ENCODE measurements at places on chromosomes 13 and 19. TPM values are rescaled to one million over a fixed set of nuclear protein-coding genes. Genes with fewer than 3 reads are reported as not detected.
A peak's percentile ranks its signal among the peaks of the same experiment; 100 is the strongest.

Gene SLC1A5
- 258 TPM for total RNA-seq

DNA sequence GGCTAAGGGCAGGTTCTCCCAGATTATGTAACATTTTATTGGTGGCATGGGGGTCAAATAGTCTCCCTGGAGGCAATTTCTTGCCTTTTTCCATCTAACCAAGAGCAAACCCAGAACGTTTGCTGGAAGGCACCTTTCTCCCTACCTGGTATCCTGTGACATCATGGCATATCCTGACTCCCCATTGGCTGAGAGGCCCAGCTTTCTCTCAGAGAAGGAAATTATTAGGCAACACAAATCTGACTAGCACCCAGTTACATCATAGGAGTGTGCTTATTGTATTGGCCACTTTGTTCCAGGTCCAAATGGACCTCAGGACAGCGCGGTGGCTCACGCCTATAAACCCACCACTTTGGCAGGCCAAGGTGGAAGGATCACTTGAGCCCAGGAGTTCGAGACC, 13.0 kb downstream of the NTN5 start:
- no peak for DNase-seq

DNA sequence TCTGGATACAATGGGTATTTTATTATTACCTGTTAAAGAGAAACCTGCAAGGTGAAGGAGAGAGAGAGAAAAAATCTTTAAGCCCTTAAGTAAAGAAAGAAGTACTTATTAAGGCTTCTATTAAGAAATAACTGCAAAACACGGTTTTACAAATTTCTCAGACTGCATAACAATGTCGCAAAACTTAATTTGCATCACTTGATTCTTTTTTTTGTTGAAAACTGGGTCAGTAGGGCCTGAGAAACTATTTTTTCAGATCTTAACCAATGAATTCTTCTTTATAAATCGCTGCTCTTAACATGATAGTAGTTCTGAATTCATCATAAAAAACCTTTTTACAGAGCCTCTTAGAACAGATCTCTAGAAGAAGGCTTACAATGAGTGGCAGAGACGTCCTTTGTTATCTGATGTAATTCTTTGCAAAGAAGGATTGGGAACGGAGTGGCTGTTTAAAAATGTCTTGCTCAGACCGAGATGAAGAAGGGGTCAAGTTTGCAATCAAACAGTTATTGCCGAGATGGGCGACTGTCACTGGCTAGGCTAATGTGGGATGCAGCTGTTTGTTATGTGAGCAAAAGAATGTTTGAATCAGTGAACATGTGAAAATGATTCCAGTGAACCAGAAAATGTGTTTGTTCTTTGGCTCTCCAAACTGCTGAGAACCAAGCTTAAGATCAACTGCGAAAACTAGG, 76.3 kb downstream of the ZNF536 start:
- DNase-seq, result no peak

- DNase-seq, result no peak
Measured at GRCh38 chr19:18020212-18021085, 12.5 kb downstream of the ARRDC2 start.

DNA sequence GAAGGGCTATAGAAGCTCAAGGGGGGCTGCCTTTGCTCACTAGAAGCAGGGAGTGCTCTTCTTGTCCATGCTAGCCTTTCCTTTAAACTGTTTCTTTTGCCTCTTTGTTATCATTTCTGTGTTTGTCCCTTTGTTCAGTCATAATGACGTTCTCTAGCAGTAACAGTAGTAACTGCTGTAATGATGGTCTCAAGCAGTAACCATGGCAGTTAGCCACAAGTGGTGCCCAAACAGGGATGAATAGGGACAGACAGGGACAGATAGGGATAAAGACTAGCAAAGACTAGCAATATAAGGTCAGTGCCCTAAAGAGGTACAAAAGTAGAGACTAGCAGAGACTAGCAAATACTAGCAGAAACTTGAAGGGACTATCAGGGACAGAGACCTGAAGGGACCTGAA, 869.0 kb upstream of the PRR20A start:
- no peak for DNase-seq

DNA sequence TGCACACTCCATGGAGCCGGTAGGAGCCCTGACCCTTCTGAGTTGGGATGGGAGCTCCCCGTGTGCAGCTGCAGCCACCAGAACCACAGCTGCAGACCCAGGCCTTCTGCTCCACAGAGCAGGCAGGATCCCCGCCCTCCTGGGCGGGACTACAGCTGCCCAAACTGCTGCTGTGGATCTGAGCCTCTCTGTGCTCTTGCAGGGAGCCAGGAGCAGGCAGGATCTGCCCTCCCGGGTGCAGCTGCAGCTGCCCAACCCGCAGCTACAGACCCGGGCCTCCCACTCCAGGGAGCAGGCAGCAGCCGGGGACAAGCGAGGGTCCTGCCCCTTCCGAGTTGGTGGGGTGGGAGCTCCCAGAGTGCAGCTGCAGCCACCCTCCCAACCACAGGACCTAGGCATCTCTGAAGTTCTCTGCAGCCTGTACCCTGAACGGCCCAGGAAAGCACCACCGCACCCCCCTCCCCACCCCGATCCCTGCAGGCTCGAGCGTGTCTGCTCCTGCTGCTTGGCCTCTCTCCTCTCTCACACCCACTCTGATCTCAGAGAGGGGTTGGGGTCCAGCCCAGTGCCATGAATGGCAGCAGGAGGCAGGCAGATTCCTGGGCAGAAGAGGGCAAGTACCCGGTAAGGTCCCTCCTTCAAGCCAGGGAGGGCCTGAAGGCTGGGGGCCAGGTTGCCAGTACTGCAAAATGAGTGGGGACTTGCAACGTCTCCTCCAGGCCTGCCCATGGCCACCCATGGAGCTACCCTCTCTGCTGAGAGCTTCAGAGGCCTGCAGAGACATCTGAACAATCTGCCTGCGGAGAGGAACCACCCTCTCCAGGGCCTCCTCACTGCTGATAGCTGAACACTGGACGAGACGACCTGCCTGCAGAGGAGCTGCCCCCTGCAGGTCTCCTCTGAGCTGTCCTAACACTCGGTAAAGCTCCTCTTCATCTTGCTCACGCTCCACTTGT, 16.4 kb upstream of the EMP3 start:
- peak; percentile 76 for DNase-seq

- DNase-seq, result no peak
Measured at GRCh38 chr13:97441368-97441767, 7.4 kb downstream of the RAP2A start.

Gene PABPC3
- total RNA-seq, result 0.26 TPM

GRCh38 chr13:104872153-104872552, 1663.3 kb downstream of the EFNB2 start:
- no peak for DNase-seq

Gene YJEFN3
- 16.6 TPM for total RNA-seq

Gene LMTK3
- 14.4 TPM for total RNA-seq

Gene AKAP8L
- 123 TPM for total RNA-seq

DNA sequence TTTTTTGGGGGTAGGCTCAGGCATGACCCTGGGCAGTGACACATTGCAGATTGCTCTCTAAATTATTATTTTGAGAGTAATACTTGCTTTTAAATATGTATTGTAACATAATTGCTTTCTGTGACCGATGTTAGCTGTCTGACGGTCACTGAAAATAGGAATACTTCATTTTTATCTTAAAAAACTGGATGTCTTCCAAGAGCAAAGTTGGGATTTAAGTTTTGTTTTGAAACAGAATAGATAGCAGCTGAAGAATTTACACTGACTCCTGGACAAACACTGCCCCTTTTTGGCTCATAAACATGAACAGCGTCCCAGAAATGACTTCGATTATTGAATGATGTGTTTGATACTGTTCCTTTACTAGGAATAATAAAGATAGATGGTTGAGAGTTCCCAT, 535.9 kb downstream of the GPC5 start:
- no peak for DNase-seq

- DNase-seq, result no peak
Measured at GRCh38 chr19:30665449-30665848, 293.3 kb downstream of the ZNF536 start.

- DNase-seq, result peak; percentile 41
Measured at GRCh38 chr13:42215578-42216421, 56.2 kb upstream of the AKAP11 start.

Gene PSG1
- total RNA-seq, result not detected

Gene SELENOV
- total RNA-seq, result 6.9 TPM

GRCh38 chr19:292281-292884, 1.2 kb upstream of the PLPP2 start:
- DNase-seq, result no peak

Gene CEACAM21
- not detected for total RNA-seq

DNA sequence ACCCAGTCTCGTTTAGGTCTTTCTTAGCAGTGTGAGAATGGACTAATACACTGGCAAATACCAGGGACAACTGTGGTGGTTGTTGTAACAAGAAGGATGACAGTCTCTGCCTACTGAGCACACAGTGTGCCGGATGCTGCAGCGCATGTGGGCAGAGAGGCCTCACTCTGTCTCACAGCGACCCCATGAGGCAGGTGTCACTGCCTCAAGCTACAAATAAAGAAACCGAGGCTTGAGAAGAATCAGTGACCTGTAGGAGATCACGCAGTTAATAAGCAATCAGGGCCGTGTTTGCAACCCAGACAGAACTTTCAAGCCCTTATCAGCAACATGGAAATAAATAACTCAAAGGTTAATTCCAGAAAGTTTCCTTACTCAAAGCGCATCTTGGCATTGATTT, 40.5 kb upstream of the GAS6 start:
- DNase-seq, result peak; percentile 65

- DNase-seq, result peak; percentile 55
Measured at GRCh38 chr19:41541990-41542584, 33.9 kb upstream of the CEACAM21 start.

- peak; percentile 42 for DNase-seq
Measured at GRCh38 chr13:65585346-65585745, 1644.8 kb downstream of the PCDH9 start.

- DNase-seq, result no peak
Measured at GRCh38 chr13:73800011-73800410, 334.2 kb downstream of the KLF12 start.

Gene CCDC122
- total RNA-seq, result 5.6 TPM

DNA sequence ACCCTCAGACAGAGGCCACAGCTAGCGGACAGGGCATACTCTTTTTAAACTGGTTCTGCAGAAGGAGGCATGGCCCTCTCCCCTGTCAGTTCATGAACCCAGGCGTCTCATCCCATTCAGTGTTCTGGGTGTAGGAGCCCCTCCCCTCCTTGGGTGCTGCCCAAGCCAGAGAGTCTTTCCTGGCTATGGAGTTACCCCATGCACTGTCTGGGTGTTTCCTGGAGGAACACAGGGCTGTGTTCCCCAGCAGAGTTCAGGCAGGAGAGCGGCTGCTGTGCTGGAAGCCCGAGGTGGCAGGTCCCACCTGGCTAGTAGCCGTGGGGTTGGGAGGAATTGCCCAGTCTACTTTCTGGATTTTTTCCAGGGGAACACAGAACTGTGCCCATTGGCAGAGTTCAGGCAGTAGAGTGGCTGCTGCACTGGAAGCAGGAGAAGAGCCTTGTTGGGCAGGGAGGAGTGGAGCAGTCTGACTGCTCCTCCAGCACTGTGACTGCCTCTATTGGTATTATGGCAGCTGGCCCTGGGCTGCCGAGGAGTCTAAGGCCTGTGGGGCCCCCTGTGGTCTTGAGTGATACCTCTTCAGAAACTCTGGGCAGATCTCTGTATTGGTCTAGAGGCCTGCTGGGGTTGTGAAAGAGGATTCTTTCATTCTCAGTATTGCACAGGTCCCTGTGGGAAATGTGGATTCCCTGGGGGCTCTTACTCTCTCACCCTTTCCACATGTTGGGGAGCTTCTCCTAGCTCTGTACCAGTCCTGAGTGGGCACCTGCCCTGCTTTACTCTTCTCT, 168.3 kb downstream of the PCDH20 start:
- no peak for DNase-seq

DNA sequence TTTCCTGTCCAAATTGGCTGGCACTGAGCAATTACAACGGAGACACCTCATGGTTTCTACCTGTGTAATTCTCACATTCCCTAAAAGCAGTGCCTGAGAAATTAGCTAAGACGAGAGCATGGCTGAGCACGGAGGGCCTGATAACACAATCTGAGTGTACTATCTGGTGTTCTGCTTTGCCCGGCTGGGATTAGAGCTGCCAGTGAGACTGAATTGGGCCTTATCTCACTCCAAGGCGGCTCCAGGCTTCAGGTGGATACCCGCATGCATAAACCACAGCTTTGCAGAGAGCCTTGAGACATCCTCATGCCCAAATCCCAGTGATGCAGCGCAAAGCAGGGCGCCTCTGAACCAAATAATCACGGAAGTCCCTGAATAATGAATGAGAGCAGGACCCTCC, 172.3 kb downstream of the OXGR1 start:
- no peak for DNase-seq

DNA sequence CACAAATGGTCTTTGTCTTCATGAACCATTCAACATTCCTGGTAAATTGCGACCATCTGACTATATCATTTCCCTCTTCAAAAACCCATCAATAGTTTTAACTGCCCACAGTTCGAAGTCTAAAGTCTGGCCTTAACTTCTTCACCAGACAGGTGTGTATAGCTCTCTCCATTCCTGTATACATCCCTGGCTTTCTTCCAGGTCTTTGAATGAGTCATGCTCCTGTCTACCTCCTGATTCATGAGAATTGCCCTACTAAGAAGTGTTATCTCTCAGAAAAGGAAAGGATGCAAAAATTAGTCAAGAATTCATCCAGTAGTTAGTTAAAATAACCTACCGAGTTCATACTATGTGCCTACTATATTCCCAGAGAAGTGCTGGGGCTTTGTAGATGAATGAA, 225.0 kb downstream of the TBC1D4 start:
- DNase-seq, result no peak

DNA sequence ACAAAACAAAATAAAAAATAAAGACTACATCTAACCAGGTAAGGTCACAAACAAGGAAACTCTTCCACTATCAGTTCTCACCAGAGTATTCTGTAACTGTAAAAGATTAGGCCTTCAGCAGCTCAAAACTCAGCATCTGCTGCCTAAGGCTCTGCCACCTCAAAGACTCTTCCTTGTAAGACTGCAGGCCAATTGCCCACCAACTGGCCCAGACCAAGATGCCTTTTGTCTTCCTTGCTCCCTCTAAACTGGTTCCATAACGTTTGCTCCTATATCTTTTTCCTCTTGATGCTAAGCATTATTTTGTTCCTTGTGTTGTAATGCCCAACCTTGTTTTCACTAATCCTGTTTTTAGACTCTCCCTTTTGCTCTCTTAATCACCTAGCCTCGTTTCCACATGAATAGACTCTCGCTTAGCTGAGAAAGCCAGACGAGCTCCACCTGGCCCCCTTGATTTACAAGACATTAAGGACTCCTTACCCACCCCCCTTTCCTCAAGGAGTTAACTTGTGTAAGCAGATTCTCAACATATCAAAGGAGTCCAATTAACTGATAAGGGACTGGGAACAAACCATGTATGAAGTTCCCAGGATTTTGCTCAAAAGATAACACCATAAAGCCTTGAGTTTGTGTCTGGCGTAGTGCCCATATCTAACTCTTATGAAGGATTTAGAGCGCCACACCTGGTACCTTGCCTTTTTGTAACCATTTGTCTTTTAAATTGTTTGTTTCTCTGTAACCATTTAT, 1.5 kb downstream of the ZNF814 start:
- DNase-seq, result peak; percentile 65

DNA sequence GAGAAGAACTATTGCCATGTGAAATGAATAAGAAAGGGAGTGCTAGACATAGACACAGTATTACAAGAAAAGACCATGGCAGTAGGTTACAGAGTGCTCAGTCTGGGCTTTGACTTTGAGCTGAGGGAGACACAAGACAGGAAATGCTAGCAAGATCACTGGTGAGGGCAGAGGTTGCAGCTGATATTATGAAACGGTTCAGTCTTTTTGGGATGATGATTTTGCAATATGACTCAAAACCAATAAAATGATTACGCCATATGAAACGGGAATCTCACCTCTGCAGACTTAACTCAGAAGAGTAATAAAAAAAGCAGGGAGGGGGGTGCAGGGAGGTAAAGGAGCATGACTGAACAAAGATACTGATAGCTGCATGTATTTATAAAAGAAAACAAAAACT, 123.1 kb downstream of the RBM26 start:
- DNase-seq, result no peak

Data from H9 (cell line).